ENCODE measurements at places on chromosomes 7 and 10.

GRCh38 chr7:85343484-85343883 lies 156.6 kb upstream of the SEMA3D start:
- DNase-seq: no peak

DNA sequence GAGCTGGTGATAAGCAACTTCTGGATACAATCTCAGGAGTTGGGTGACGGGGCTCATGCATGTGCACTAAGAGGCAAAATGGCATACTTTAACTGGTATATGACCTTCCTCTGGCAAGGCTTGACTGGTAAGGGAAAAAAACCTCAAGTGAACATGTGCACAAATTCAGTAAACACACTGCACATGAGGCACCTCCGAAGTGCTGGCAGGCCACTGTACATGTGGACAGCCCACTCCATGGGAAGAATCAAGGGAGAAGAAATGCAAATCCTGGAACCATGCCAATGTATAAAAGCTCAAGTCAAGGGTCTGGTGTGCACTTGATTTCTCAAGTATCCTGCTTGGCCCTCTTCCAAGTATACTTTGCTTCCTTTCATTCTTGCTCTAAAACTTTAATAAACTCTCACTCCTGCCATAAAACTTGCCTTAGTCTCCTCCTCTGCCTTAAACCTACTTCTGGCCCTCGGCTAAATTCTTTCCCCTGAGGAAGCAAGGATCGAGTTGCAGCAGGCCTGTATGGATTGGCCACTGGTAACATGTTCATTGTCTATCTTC lies 167.2 kb downstream of the RAMP3 start:
- no peak for DNase-seq

DNA sequence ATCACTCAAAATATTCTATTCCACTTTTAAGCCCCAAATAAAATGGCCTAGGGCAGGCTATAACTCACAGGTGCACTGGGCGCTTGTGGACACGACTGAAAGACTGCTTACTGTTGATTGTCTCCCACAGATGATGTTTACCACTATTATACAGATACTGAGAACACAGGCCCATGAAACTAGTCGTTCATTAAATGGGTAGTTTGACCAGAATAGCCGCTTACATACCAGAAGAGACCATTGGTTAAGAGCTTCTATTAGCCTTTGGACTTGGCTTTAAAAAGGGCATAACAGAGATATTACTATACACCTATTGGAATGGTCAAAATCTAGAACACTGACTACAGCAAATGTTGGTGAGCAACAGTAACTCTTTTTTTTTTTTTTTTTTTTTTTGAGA lies 4.3 kb downstream of the CCDC6 start:
- DNase-seq: no peak

DNA sequence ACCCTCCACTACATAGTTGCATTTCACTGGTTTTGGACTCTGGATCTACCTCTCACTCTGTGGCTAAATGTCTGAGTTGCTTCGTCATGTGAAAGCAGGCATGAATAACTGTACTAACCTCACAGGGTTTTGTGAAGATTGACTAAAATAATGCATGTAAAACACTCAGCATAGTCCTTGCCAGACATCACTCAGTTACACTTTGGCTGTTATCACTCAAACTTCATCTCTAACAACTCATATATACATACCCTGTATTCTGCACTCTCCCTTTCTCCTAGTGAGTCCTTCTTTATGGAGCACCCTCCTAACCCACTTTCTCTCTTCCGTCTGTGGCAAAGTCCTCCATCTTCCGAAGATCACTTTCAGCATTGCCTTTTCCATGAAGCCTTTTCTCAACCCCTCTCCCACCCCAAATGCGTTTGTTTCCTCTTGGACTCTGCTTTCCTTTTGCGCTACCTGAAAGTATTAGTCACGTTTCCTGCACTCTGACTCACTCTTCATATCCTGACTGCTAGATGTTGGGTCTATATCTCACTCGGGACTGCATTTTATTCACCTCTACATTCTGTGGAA lies 72.6 kb downstream of the OSBPL3 start:
- DNase-seq: no peak

DNA sequence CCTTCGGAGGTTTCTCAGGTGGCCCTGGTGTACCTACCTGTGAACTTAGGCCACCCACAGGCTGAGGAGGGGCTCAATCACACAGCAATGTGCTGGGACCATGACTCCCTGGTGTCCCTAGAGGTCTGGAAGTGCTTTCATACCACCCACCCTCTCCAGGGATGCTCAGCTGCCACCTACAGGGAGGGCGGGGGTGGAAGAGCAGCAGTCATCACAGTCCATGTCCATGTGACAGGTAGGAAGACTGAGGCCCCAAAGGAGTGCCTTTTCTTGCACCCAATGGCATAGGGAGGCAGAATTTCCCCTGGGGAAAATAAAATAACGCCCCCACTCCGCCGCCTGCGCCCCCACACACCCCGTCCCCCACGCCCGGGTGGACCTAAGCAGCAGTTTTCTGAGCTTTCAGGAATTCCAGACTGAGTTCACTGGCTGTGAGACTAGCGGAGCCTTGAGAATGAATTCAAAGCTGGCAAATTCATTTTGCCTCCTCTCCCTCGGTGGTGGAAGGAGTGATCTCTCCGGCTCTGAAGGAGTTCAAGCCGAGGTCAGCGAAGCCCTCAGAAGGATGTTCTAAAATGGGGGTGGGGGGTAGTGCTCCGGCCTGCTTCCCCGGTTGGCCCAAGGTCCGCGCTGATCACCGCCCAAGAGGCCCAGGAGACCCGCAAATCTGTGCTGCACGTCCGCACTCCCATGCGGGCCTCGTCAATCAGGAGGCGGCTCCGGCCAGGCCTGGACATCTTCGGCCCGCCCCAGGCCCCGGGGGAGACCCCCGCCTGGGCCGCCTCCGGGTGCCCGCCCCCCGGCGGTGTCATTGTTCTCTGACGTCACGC lies 2.1 kb upstream of the ZMIZ1 start:
- DNase-seq: no peak

DNA sequence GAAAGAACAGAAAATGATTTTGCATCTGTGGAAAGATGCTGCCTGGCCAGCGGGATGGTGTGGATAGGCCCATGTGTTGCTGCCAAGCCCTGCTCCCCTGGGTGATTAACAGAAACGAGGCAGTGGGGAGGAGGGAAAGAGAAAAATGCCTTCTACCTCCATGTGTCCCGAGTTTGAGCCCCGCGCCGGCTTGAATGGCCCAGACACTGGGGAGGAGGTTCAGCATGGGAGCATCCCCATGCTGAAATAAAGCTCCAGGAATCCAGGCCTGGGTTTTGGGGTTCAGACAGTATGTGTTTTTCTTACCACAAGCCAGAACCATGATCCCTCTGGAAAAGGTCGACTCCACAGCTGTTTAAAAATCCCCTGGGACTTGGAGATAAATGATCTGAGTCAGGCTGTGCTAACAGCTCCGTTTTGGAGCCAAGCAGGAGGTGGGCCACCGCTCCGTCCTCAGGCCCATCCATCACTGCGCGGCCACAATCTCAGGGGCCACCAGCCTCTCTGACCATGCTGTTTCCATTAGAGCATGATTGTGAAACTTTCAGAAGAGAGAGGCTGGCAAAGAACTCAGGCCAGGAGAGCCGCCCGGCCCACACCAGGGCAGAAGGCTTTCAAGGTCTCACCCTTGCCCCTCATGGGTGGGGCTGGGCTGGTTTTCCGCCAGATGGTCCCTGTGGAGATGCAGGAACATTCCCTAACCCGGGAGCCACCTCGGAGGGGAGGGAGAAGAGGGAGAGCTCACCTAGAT lies 299.7 kb downstream of the ZEB1 start:
- no peak for DNase-seq

GRCh38 chr7:26964156-26964808 lies 99.9 kb upstream of the SKAP2 start:
- no peak for DNase-seq

DNA sequence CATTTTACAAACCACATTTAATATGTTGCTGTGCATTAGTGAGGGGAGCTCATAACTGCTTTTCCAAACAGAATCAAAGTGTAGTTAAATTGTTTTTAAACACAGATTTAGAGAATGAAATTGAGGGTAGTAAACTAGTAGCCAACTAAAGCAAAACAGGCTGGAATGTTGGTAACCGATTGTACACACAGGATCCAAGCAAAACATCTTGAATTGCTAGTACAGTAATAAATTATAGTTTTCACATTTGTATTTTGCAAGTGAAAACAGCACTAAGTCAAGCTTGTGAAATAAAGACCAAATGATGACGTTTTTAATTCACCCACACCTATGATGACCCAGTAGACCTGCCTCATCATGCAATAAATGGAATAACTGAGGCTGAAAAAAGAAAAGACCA lies 198.3 kb downstream of the HDAC9 start:
- DNase-seq: no peak
